ENCODE measurements at places on chromosomes 1 and 21.

DNA sequence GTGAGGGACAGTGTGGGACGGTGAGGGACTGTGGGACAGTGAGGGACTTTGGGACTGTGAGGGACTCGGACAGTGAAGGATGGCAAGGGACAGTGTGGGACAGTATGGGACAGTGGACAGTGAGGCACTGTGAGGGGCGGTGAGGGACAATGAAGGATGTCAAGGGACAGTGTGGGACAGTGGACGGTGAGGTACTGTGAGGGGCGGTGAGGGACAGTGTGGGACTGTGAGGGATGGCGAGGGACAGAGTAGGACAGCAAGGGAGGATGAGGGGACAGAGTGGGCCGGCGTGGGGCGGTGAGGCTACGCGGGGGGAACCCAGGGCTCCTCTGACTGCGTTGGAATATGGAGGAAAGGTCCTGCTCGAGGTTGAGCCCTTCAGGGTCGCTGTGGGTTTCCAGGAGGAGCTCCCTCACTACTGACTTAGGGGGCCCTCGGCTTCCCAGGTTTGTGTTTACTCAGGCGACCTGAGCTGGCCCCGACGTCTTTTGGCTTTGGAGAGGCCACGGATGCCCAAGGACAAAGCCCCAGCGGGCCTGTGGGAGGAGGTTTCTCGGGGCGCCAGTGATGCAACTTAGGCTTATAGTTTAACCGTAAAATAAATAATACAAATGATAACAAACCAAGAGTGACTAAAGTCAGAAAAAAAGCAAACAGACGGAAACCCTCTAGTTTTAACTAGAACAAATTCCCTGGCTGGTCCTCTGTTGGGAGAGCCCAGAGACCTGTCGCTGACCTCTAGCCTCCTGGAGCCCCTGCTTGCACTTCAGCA is 1.1 kb upstream of the ERRFI1 start:
- no peak for DNase-seq

DNA sequence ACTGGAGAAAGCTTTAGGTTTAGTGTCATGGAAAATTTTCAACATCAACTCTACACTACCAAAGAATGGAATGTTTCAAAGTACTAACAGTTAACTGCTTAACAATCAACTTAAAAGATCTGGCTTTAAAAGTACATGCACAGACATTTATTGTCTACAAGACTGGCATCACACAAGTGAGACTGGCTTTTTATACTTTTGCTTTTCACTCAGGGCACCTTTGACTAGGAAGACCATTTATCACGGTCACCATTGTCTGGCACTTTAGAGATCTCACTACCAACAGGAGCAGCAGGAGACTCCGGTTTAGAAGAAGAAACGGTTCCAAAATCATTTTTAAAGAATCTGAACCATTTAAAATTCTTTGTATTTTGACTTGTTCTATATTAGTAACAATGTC is 812.3 kb downstream of the ADGRL2 start:
- DNase-seq, result no peak

GRCh38 chr1:1116701-1117468 is 996 bp upstream of the C1orf159 start:
- no peak for DNase-seq

GRCh38 chr1:47532921-47533792 is 95.3 kb downstream of the FOXD2 start:
- no peak for DNase-seq
